ENCODE measurements at places on chromosomes 5 and 9. TPM values are rescaled to one million over a fixed set of nuclear protein-coding genes. Genes with fewer than 3 reads are reported as not detected.

DNA sequence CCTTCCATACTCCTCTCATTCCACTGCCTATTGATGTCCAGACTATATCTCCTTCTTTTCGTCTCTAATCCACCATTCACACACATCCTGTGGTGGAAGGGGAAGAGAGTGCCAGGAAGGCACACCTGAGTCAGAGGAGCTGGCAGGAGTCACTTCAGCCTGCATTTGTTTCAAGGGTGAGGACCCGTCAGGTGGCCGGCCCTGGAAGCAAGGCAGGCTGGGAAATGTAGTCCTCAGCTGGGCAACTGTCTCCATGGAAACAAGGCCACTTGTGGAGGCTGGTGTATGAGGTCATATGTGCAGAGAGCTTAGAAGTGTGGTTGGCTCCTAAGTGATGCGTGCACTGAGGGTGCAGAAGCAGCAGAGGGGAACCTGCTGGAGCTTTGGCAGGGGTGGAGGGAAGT lies 278.4 kb downstream of the NSG2 start:
- DNase-seq, result peak; percentile 80

Gene CDK9
- polyA plus RNA-seq, result 108 TPM

Gene IFNA13
- not detected for polyA plus RNA-seq

- DNase-seq, result no peak
Measured at GRCh38 chr9:130497139-130497538, 52.4 kb downstream of the ASS1 start.

- DNase-seq, result no peak
Measured at GRCh38 chr9:92247981-92248380, 45.5 kb downstream of the IARS1 start.

- no peak for DNase-seq
Measured at GRCh38 chr9:7974335-7974960, 174.9 kb upstream of the DMAC1 start.

DNA sequence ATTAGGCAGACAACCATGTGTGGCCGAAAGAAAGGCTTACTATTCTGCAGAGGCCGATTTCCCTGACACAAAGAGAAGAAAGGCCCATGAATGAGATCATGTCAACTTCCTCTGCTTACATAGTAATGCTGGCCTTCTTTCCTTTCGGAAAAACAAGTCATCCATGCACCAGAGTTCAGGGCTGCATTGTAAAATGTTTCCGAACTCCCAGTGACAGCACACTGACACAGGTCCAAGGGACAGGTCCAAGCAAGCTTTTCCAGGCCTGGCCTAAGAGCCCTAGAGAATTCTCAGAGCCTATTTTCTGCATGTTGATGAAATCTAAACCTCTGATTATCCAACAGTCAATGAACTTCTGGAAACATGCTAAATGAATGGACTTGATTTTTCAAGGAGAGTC lies 140.9 kb downstream of the ZNF608 start:
- DNase-seq, result no peak

- DNase-seq, result no peak
Measured at GRCh38 chr5:159582756-159583541, 252.7 kb upstream of the IL12B start.
